ENCODE measurements at places on chromosomes 11 and 22. TPM values are rescaled to one million over a fixed set of nuclear protein-coding genes. Genes with fewer than 3 reads are reported as not detected.

The NCAM1 gene
- 0.65 TPM for polyA plus RNA-seq

The INS gene
- polyA plus RNA-seq, result not detected

The TIMM10B gene
- 20.0 TPM for polyA plus RNA-seq

The ARHGAP32 gene
- polyA plus RNA-seq, result 2.3 TPM

The NEU3 gene
- polyA plus RNA-seq, result 15.3 TPM

DNA sequence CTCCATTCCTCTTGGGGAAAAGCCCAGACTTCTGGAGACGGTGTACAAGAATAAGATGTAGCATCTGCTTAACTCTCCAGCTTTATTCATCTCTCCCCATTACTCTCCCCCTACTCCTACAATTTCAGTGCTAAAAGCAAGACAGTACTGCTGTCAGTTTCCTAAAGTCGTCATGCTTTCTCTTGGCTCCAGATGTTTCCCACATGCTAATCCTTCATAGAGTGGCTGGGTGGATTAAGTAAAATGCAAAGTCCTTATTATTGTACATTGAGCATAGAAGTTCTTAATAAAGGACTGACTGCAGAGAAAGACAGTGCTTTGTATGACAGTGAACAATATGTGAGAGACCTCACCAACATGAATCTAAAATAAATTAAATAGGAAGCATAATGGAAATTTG, 142.2 kb upstream of the UBASH3B start:
- no peak overlapping the region for H3K27ac ChIP-seq
- no peaks in the 10 kb centered on the region for H3K4me1 ChIP-seq
- H3K27me3 ChIP-seq, result no peaks in the 10 kb centered on the region
- DNase-seq, result no peak
- H3K36me3 ChIP-seq, result no peaks in the 10 kb centered on the region
- no peak overlapping the region for H3K4me3 ChIP-seq

DNA sequence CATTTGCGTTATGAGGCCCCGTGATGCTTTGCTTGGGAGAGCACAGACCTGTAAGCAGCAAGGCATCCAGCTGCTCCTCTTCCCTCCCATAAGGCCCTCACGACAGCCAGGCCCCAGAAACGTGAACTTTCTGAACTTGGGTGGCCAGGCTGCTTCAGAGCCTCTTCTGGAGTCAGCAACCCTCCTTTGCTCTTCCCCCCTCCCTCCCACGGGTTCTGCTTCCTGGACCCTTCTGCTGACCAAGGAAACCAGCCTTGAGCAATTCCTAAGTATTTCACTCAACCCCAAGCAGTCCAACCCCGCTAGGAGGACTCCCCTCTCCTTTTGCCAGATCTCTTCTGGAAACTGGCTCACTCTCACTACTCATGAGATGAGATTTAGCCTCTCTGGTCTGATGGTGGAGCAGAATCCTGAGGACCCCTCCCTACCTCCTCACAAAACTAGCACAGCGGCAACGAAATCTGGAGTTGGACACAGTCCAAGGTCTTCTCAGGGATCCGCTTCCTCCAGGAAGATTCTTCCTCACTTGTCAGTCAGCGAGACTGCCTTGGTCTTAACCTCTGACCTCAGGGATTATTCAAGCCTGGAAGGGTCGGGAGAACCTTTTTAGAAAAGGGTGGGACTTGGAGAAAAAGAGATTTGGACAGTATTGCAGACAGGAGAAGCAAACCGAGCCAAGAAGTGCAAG, 86.2 kb downstream of the UBASH3B start:
- peak; percentile 34 for DNase-seq
- no peaks in the 10 kb centered on the region for H3K27me3 ChIP-seq
- peaks cover 57% of the 10 kb centered on the region for H3K4me1 ChIP-seq

DNA sequence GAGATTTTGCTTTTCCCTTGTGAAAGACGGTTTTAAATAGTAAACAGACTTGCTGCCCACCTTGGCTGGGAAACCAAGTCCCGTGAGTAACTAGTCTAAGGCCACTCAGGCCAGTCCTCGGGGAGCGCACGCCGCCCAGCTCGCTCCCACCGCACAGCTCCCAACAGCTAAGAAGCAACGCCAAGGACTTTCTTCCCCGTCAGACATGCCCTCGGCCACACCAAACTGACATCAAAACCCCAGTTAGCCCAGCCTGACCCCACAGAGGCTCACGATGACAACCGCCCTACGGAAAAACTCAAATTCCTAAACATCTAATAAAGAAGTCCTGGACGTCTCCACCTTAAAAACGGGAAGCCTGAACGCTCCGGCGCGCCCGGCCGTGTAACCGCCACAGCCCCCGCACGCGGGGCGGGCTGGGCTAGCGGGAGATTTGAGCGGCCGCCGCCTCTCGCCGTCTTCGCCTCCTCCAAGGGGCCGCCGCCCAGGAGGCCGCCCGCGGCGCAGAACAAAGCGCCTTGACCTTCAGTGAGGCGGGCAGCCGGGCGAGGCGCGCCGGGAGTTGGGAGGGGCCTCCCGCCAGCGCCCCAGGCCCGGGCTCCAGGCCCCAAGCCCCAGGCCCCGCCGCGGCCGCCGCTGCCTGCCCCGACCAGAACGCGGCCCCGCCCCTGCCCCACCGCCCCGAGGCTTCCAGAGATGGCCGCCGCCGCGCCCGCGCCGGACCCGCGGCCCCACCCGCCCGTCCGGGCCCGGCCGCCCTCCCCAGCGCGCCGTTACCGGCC, 486 bp downstream of the NAP1L4 start:
- peaks cover 6% of the 10 kb centered on the region for H3K36me3 ChIP-seq
- peaks cover 48% of the 10 kb centered on the region for H3K4me1 ChIP-seq
- no peaks in the 10 kb centered on the region for H3K27me3 ChIP-seq
- peak overlapping the region; percentile 86 for H3K4me3 ChIP-seq
- DNase-seq, result peak; percentile 38

DNA sequence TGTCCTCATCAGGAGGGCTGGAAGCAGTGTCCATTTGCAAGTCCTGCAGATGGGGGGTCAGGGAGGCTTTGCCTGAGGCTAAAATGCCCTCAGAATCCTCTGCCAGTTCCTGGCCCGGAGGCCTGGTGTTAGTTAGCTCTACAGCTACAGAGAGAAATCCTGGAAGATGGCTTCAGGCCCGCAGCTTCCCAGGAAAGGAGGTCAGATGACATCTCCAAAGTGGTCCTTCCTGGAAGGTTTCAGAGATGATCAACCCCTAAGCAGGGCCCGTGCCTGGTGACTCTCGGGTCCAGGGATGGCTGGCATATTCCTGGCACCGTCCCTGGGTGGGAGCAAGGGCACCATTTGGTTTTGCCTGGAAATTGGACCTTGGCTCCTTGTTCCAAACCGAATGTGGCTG, 959.1 kb downstream of the BRD1 start:
- no peaks in the 10 kb centered on the region for H3K27me3 ChIP-seq
- H3K4me3 ChIP-seq, result no peak overlapping the region
- no peaks in the 10 kb centered on the region for H3K36me3 ChIP-seq
- no peaks in the 10 kb centered on the region for H3K4me1 ChIP-seq

DNA sequence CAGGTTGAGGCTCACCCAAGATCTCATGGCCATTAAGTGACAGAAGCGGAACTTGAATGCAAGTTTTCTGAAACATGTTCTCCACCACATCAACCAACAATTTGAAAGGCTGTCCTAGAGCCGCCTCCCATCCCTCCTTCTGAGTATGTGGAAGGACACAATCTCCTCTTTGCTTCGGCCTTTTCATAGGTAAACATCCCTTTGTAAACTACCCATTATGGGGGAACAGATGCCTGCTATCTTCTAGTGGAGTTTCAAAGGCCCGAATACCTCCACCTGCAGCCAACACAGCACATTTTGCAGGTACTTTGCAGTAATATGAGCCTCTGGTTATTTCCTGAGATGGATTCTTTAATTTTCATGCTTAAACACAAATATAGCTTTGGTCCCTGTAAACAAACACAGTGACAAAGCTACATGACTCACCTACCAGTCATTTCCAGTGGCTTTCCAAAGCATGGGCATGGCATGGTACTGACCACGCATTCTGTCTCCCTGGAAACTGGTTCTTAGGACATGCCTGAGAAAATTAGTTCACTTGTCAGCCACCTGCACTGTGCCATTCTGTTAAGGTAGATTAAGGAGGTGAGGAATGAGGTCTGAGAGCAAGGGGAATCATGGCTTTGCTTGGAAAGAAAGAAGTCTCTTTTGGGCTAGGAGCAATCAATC, 60.2 kb downstream of the EHF start:
- no peak for DNase-seq
- no peak overlapping the region for H3K4me3 ChIP-seq
- no peaks in the 10 kb centered on the region for H3K27me3 ChIP-seq
- no peaks in the 10 kb centered on the region for H3K36me3 ChIP-seq
- H3K27ac ChIP-seq, result no peak overlapping the region

- peak within 1 kb of the TSS; percentile 7 for H3K4me3 ChIP-seq
- H3K27ac ChIP-seq, result no peak within 1 kb of the TSS
- no peak for DNase-seq
Measured at GRCh38 chr22:21014726-21015465, at the start of gene P2RX6. Gene P2RX6, plus strand, starts transcription at chr22:21015165. Its CDS starts 10 bp downstream, at chr22:21015175.

DNA sequence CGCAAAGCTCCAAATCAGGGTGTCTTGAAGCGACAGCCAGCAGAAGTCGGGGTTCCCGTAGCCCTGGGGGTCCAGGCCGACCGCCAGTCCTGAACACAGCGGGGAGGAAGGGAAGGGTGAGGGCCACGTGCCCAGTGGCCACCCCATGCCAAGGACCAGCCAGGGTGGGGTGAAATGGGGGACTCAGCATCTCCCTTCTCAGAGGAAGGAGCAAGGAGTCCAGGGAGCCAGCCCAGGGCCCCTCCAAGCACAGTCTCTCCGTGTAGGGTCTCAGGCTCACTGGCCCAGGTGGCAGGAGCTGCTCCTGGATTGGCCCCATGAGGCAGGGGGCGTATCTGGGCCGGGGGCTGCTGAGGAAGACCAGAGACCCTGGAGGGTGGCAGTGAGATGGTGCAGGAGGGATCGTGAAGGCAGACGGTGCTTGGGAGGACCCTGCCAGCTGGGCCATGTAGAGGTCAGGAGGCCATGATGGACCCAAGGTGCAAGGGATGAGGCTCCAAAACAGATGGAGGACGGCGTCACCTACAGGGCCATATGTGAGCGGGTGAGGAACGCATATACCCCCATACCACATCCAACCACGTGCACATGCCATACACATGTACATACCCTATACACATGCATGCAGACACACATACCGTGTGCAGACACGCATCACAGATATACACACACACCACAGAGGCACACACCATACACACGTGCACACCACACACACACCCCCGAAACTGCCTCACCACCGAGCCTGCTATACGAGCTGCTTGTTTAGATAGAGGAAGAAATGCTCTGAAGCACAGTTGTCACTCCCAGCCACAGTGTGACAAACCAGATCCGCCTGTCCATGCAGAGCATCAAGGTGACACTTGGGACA, 34.4 kb downstream of the TRMU start:
- no peaks in the 10 kb centered on the region for H3K4me1 ChIP-seq
- no peaks in the 10 kb centered on the region for H3K36me3 ChIP-seq
- no peaks in the 10 kb centered on the region for H3K27me3 ChIP-seq
- no peak for DNase-seq
- H3K27ac ChIP-seq, result no peak overlapping the region

- DNase-seq, result no peak
- no peaks in the 10 kb centered on the region for H3K36me3 ChIP-seq
- peaks cover 9% of the 10 kb centered on the region for H3K27me3 ChIP-seq
- no peak overlapping the region for H3K4me3 ChIP-seq
- peaks cover 8% of the 10 kb centered on the region for H3K4me1 ChIP-seq
- no peak overlapping the region for H3K27ac ChIP-seq
Measured at GRCh38 chr11:116328391-116328790, 444.4 kb downstream of the BUD13 start.

GRCh38 chr11:86148345-86148747, 79.5 kb upstream of the PICALM start:
- H3K36me3 ChIP-seq, result no peaks in the 10 kb centered on the region
- DNase-seq, result no peak
- no peak overlapping the region for H3K27ac ChIP-seq
- H3K4me1 ChIP-seq, result peaks cover 58% of the 10 kb centered on the region

- H3K4me3 ChIP-seq, result no peak overlapping the region
- no peak for DNase-seq
- H3K27ac ChIP-seq, result no peak overlapping the region
- H3K36me3 ChIP-seq, result no peaks in the 10 kb centered on the region
Measured at GRCh38 chr11:111452817-111453552, 59.2 kb downstream of the BTG4 start.

DNA sequence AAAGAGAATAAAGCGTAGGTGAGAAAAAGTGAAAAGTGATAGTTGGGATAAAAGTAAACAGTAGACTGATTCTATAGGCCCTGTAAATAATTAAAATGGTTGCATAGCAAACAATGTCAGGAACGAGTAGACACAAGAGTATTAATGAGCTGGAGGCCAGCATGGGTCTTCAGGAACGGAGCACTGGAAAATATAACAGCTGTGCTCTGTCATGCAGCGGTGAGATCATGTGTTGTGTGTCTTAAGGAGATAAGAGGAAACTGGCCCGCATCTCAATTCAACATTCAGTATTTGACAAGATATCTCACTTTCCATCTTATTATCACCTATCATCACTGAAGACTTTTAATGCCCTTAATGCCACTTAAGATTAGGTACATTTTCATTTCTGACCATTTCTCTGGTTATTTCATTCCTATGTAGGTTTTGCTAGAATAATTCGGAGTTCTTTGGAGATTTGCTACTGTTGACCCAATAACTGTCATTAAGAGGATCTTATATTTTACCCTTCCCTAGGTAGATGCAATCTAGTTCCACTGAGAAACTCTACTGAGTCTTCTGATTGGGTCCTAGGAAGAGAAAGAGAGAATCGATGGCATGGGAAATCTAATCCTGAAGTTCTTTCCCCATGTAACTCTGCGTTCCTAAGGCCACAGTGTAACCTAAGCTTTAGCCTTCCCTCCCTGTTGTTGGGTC, 35.5 kb upstream of the VWA5A start:
- H3K4me3 ChIP-seq, result no peak overlapping the region
- DNase-seq, result no peak
- no peaks in the 10 kb centered on the region for H3K36me3 ChIP-seq
- no peak overlapping the region for H3K27ac ChIP-seq
- no peaks in the 10 kb centered on the region for H3K27me3 ChIP-seq

GRCh38 chr11:123616505-123617198, 37.8 kb downstream of the SCN3B start:
- no peaks in the 10 kb centered on the region for H3K4me1 ChIP-seq
- no peak overlapping the region for H3K4me3 ChIP-seq
- no peak overlapping the region for H3K27ac ChIP-seq
- no peak for DNase-seq

GRCh38 chr22:35600476-35600875, 16.7 kb downstream of the MB start:
- H3K4me3 ChIP-seq, result peak overlapping the region; percentile 38
- peaks cover 68% of the 10 kb centered on the region for H3K4me1 ChIP-seq
- no peaks in the 10 kb centered on the region for H3K27me3 ChIP-seq
- H3K36me3 ChIP-seq, result no peaks in the 10 kb centered on the region
